ENCODE measurements at places on chromosomes 5 and 9. TPM values are rescaled to one million over a fixed set of nuclear protein-coding genes. Genes with fewer than 3 reads are reported as not detected.

DNA sequence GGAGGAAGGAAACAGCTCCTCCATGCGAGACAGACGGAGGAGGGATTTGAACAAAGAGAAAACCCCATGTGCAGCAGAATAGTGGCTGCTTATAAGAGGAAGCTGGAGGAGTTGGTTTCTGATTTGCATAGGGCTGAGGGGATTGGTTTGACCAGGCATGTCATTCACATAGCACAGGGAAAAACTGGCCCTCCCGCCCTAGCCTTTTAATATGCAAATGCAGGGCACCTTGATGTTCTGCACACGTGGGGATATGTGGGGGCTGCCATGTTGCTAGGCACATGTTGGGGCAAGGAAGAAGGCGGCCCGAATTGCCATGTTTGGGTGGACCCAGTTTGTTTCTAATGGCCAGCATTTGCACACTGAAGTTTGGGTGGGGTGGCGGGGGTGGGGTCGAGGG lies 42.2 kb downstream of the OSMR start:
- H3K36me3 ChIP-seq: peaks cover 25% of the 10 kb centered on the region
- H3K27me3 ChIP-seq: no peaks in the 10 kb centered on the region
- no peak for DNase-seq
- no peaks in the 10 kb centered on the region for H3K4me1 ChIP-seq

GRCh38 chr9:133793471-133793870 lies 55.3 kb upstream of the SARDH start:
- H3K36me3 ChIP-seq: peaks cover 37% of the 10 kb centered on the region
- no peaks in the 10 kb centered on the region for H3K4me1 ChIP-seq
- no peak for DNase-seq
- H3K27me3 ChIP-seq: no peaks in the 10 kb centered on the region
- H3K4me3 ChIP-seq: no peak overlapping the region

Gene CCDC152
- 0.71 TPM for polyA plus RNA-seq

DNA sequence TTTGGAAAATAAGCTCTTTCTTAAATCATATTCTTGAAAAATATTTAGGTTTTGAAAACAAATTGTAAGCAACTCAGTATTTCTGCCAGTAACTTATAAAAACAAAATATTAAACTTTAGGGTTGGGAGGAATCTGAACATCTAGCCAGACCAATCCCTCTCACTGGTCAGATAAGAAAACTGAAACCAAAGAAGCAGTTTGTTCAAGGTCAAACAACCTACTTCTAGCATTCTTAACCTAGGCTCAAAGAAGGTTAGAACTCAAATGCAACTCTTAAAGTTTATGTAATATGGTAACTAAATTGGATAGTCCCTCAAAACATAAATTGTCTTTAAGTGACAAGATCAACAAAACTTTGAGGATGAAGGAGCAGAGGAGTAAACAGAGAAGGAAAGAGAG lies 374.9 kb upstream of the TNC start:
- no peak overlapping the region for H3K27ac ChIP-seq
- no peaks in the 10 kb centered on the region for H3K36me3 ChIP-seq
- no peak for DNase-seq
- no peak overlapping the region for H3K4me3 ChIP-seq
- H3K27me3 ChIP-seq: no peaks in the 10 kb centered on the region

DNA sequence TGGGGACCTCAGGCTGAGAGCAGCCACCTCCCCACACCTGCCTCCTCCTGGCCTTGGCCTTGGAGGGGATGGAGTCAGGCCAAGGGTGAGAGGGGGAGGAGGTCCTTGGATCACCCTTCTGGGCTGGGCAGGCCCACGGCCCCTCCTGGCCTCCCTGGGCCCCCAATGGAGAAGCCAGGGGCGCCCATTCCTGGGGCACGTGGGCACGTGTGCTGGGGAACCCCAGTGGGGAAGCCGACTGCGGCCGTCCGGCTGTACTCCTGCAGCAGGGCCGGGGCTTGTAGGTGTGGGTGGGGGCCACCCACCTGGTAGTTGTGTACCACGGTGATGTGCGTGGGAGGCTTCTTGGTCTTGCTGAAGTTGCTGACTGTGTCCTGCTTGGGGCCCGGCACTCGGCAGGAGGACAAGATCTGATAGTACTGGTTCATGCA lies 8.5 kb downstream of the CRAT start:
- no peaks in the 10 kb centered on the region for H3K27me3 ChIP-seq
- no peak overlapping the region for H3K27ac ChIP-seq
- DNase-seq: no peak
- peaks cover 10% of the 10 kb centered on the region for H3K4me1 ChIP-seq
- no peak overlapping the region for H3K4me3 ChIP-seq
- H3K36me3 ChIP-seq: no peaks in the 10 kb centered on the region

Gene RASGRF2
- polyA plus RNA-seq: 0.05 TPM

Gene XRCC4
- 10.9 TPM for polyA plus RNA-seq

DNA sequence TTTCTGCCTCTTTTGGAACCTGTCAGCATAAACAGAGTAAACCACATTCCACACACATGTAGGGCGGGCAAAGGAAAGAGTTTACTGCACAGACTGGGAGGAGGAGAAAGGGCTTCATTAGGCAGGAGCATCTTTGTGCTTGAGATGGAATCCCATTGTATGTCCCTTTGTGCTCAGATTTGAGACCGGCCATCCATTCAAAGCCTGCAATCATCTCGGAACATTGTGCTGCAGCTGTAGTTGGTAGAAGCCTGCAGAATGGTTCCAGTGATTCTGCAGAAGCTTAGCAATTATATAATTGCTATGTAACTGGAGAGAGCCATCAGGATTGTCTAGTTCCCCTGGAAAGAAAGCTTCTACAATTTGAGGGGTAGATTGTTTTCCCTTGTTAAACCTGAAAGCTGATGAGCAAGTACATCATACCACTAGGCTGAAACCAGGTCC lies 16.5 kb downstream of the ZNF462 start:
- DNase-seq: no peak
- H3K4me3 ChIP-seq: no peak overlapping the region
- no peaks in the 10 kb centered on the region for H3K27me3 ChIP-seq
- no peaks in the 10 kb centered on the region for H3K36me3 ChIP-seq
- H3K4me1 ChIP-seq: peaks cover 52% of the 10 kb centered on the region

Gene PCDHGA10
- 1.8 TPM for polyA plus RNA-seq

DNA sequence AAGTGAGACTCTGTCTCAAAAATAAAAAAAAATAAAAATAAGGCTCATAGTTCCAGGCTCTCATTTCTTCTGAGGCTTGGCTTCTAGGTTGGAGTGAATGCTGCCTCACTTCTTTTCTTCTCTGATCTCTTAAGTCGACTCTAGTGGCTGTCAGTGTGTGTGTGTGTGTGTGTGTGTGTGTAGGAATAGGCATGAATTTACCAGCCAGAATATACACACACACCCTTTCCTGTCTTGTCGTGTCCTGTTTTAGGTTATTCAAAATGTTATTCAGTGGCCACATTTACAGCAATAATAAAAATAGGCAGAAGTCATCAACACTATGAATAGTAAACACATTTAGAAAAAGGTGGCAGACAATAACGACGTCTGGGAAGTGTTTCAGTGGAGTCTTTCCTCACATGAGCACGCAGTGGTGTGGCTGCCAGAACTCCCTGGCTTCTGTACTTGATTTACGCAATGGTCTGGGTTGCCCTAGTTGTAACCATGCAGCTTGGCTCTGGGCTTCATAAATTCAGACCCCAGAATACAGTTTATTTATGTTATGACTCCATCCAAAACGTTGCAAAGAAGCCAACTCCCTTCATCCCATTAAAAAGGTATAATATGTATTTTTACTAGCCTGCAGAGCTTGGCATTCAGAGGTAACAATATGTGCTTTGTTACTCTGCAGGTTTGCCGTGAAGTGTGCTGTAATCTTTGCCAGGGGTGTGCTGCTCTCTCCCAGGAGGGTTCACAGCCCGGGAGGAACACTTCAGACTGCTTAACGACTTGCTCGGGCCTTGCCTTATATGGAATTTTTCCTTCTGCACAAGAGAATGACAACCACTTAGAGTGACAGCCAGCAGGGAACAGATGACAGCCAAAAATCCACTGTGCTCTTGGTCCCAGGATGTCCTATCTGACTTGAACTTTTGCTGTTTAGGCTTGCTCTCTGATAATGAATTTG lies 34.4 kb upstream of the PALM2AKAP2 start:
- H3K27ac ChIP-seq: no peak overlapping the region
- no peak overlapping the region for H3K4me3 ChIP-seq
- no peaks in the 10 kb centered on the region for H3K36me3 ChIP-seq
- H3K27me3 ChIP-seq: peaks cover 9% of the 10 kb centered on the region

- DNase-seq: no peak
- no peaks in the 10 kb centered on the region for H3K27me3 ChIP-seq
- no peak overlapping the region for H3K27ac ChIP-seq
- H3K4me3 ChIP-seq: peak overlapping the region; percentile 72
- peaks cover 16% of the 10 kb centered on the region for H3K4me1 ChIP-seq
- peaks cover 3% of the 10 kb centered on the region for H3K36me3 ChIP-seq
Measured at GRCh38 chr9:35690614-35691333, 1.0 kb upstream of the TPM2 start.

DNA sequence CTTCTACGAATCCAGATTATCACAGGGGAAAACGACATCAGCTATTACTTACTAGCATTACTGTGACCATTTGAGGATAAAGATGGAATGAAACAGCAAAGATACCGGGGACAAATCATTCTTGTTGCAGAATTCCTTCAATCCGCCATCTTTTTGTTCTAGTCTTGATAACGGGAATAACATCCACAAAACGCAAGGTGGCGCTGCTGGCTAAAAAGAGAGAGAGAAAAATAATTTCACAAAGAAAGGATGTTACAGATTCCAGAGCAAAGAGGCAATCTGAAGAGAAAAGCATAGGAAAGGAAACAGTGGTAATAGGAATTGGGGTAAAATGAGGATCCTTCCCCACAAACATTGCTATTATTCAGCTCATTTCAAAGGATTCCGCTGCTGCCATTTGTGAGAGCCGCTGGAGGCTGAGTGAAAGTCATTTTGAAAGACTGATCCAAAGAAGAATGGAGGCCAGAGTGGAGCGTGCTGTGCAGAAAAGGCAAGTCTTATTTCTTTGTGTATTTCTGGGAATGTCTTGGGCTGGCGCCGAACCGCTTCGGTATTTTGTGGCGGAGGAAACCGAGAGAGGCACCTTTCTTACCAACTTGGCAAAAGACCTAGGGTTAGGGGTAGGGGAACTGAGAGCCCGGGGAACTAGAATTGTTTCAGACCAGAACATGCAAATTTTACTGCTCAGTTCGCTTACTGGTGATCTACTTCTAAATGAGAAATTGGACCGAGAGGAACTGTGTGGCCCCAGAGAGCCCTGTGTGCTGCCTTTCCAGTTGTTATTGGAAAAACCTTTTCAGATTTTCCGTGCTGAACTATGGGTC lies at the start of gene PCDHB7:
Gene PCDHB7, plus strand, starts transcription at position 264 of the 824 bp plus-strand sequence. Its CDS starts 192 bp downstream, at position 456.
- no peaks in the 10 kb centered on the region for H3K36me3 ChIP-seq
